Activated CD8-positive, alpha-beta T cell treated with anti-CD3 and anti-CD28 coated beads for 36 hours (primary cell): ENCODE measurements at places on chromosomes 13 and 19. TPM values are rescaled to one million over a fixed set of nuclear protein-coding genes. Genes with fewer than 3 reads are reported as not detected.

KIR2DL1 gene
- not detected for total RNA-seq

KIRREL2 gene
- 1.4 TPM for total RNA-seq

RNF113B gene
- not detected for total RNA-seq

IFNL1 gene
- total RNA-seq, result not detected

DNA sequence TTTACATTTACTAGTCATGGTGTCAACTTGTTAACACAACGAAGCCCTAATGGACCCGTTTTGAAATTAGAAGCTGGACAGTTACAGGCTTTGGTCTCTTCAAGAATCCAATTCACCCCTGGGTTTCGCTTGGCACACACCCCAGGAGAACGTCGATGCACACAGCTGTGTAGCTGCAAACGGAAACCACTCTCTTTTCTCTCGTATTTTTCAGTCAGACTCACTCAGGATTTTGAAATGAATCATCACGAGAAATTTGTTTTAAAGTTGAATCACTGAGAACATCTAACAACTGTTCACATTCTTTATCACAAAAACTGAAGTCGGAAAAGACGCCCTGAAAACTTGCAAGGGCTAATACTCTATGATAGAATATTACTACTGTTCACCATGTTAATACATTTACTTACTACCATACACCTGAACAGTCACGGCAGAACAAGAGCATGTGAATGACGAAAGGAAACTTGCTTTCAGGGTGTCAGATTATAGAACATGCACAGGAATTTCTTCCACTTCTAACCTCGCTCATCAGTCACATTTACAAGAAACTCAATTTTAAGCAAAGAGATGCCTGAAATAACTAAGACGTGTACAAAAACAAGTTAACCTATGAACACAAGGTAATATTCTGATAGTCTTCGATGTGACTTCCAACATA is 4.7 kb downstream of the PNMA8A start:
- DNase-seq, result peak; percentile 10

GRCh38 chr19:8575467-8575997 is 1.7 kb downstream of the MYO1F start:
- peak; percentile 66 for DNase-seq

GRCh38 chr13:62524498-62524897 is 1108.8 kb upstream of the PCDH20 start:
- DNase-seq, result no peak

DNA sequence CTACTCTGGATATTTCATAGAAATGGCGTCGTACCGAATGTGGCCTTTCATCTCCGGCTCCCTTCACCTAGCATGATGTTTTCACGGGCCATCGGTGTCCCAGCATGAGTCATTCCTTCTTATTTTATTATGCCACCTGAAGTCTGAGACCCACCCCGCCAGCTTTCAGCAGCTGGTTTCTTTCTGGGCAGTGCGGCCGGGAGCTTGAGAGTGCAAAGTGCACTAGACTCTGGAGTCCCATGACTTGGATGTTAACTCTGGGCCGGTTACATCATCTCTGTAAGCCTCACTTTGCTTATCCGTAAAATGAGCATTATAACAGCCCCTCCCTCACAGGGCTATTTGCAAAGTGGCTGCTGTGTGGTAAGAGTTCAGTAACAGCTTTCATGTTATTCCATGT is 5.8 kb upstream of the KMT5C start:
- DNase-seq, result no peak

- DNase-seq, result no peak
These were observed 25.4 kb downstream of the PCDH9 start for GRCh38 chr13:67204764-67205163.

DNA sequence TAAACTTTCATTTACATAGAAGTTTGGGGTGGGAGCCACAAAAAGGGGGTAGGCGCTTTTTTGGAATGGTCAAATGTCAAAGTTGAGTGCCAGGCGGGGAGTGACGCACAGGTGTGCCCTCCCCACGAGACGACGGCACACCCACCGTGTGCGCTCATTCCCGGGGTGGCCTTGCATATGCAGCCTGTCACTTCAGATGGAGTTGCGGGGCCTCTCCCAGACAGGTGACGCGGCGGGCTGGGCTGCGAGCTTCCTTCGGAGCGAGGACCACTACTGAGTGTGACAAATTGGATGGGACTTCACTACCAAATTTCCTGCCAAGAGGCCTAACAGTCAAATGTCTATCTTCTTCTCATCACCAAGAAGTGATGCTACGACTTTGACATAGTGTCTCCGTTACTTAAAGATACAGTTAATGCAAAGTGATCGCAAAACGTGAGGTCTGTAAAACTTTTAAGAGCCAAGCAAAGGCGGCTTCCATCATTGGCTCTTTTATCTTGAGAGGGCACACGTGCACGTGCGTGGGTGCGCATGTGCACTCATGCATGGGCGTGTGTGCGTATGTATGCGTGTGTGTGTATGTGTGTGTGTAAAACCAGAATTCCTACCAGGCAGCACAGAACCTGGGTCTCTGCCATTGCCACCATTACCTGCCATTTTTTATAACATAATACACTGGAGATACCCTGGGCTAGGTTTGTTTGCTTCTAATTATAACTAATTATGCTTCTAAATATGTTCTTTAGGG is 43.1 kb downstream of the TSHZ3 start:
- DNase-seq, result no peak

GRCh38 chr13:110371550-110372465 is 64.7 kb downstream of the COL4A2 start:
- no peak for DNase-seq

- DNase-seq, result no peak
These were observed 9.5 kb upstream of the ERFL start for GRCh38 chr19:41937525-41938468.

DNA sequence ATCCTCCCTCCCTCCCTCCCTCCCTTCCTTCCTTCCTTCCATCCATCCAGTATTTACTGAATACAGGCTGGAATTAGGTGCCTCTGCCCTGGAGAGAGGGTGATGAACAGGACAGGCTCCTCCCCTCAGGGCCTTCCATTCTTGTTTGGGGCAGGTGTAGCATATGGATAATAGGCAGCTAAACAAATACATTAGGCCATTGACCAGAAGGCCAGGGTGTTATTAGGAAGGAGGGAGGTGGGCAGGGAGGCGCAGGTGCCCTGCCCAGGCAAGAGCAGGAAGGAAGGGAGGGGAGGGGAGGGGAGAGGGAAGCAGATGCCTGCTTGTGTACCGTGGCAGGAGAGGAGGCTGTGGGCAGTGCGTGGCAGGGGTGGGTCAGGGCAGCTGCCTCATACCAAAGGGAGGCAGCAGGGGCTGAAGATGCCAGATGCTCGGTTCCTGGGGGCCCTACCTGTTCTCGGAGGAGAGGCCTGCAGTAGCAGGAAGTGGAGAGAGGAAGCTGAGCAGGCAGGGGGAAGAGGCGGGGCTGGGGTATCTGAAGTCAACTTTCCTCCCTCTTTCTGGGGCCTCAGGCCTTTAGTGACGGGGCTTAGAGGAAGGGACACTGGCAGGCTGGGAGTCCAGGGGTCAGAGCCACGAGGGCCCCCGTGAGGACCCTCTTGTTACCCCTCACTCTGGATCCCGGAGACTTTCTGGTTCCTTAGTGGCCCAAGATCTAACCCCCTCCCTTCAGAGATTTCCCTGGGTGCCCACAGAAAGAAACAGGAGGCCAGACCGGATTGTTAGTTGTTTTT is at the start of gene RINL:
RINL (minus strand) TSS at position 495 of the 794 bp plus-strand sequence. CDS start 1,533 bp downstream, outside the sequence.
- peak; percentile 86 for DNase-seq

DNA sequence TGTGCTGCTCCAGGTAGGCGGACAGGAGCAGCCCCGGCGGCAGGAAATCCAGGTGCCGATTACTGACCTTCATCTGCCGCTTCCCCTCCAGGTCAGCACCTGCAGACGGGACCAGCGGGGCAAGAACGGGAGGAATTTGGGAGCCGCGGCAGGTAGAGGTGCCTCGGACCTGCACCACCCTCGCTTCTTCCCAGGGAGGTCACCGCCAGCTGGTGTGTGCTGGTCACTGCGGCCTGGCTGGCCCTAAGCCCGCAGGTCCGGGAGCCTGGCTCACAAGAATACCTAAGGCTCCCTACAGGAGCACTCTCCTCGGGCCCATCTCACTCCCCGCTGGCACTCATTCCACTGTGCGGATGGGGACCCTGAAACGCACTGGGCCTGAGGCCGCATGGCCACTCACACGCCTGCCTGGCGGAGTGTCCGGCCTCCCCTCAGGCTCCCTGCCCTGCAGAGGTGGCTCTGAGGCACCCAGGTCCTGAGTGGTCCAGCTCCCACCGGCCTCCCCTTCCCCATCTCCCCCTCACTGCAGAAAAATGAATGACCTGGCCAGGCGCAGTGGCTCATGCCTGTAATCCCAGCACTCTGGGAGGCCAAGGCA is 4.3 kb downstream of the RNU6-9 start:
- DNase-seq, result no peak

GRCh38 chr13:48304143-48304876 is 759 bp downstream of the RB1 start:
- DNase-seq, result peak; percentile 40
